WTC11 (cell line): ENCODE measurements at places on chromosomes 12 and 14.

DNA sequence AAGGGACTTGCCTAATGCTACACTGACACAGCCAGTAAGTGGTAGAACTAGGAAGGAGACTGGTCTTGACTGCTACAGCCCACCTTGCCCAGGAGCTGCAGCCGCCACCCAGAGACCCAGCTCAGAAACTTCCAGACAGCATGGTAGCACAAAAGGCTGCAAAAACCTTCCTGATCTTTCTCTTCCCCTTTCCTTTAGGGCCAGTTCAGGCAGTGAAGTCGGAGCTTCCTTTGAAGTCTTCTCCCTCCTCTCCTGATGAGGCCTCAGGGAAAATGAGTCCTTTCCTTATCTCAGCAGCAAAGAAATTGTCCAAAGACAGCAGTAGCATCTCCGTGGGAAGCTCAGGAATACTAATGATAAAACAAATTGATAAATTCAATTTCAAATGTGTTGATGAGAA, 21.0 kb upstream of the CHST11 start:
- no peak for DNase-seq

DNA sequence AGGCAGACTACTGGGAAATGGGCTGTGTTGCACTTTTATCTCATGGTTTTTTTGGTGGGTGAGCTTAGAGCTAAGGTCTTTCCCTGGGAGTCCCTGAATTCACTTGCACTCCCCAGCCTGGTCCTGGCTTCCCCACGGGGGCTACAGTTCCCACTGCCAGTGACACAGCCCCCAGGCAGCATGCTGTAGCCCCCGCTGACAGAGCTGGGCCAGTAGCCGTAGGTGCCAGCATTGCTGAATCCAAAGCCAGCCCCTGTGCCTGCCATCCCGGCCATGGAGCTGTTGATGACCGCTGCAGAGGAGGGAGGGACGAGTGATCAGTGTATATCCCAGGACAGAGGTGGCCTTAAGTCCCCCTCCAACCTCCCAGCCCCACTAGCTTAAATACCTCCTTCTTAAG, 6.9 kb upstream of the KRT72 start:
- DNase-seq: no peak

GRCh38 chr14:39668449-39668848, 236.2 kb upstream of the FBXO33 start:
- DNase-seq: no peak

DNA sequence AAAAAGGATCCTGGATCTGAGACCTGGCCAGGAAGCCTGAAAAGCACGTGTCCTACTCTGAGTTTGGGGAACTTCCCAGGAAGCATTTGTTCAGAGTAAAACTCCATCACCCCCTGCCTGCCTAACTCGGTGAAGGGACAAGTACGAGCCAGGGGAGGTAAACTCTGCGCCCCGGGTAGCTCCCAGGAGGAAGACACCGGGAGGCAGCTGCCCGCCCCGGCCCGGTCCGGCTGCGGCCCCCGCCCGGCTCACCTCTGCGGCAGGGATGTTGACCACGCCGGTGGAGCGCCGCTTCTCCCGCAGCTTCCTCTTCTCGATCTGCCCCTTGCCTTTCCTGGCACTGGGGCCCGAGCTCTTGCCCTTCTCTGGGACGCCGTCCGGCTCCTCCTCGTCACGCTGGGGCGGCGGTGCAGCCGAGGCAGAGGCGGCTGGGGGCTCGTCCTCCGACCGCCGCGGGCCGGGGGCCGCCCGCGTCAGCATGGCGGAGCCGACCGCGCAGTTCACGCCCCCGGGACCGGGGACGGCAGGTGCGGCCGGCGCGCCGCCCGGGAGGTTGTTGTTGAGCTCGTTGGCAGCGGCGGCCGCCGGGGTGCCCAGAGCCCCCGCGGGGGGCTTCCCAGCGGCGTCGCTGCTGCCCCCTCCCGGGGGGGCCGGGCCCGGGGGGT, 1.2 kb downstream of the PAWR start:
- peak; percentile 49 for DNase-seq

DNA sequence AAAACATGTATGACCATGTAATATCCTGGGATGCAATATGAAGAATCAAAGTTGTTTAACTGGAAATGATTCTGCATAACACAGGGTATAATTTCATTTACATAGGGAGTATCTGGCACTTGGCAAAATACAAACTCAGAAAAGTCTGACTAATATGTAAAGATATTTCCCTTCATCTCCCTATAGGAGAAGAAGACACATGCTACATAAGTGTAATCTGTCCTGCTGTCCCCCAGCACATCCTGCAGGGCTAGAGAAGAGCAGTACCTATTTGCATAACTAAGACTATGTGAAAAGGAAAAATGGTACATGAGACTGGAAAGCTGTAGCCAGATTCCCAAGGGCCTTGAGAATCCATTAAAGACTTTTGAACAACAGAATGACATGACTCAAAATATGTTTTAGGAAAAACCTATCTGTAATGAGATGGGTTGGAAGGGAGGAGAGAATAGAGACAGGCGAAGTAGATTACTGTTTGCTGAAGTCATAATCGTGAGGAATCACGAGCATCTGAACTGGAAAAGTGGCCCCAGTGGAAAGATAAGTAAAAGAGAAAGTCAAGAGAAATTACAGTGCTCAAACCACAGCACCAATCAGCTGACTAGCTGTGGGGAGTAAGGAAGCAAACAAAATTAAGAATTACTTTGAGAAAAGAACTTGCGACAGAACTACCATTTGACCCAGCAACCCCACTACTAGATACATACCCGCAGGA, 155.1 kb upstream of the HMGA2 start:
- no peak for DNase-seq

GRCh38 chr12:26276709-26277108, 81.3 kb downstream of the SSPN start:
- no peak for DNase-seq

DNA sequence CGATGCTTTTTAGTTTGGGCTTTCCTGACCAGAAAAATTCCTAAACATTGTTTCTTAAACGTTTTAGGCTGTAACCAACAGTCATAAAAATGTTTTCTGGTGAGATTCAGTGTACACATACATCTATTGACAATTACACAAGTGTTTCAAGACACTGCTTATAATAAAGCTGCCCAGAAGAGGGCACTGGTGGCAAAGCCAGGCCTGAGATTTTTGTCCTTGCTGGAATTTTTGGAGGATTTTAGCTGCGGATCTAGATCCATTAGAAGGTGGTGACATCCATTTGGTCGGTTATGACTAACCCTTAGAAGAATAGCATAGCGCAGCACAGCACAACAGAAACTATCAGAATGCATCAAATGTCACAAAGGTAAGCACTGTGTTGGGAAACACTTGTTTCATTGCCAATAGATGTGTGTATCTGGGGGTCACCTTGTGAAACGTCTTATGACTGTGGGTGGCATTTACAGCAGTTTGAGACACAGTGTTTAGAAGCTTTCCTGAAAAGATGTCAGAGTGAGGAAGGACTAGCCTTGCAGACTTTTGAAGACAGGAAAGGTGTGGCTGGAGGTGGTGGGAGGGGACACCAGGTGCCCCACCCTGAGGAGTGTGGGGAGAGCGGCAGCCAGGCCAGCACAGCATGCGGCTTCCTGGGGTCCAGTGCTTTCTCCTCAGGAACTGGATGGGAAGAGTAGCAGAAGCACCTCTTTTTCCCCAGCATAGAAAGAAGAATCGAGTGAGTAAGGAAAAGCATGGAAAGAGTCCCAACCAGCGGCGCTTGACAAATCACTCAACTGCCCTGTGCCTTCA, 54.7 kb upstream of the FKBP4 start:
- DNase-seq: no peak

GRCh38 chr14:52354242-52354641, 40.1 kb downstream of the PTGER2 start:
- DNase-seq: no peak

- DNase-seq: no peak
These were observed 116.2 kb upstream of the RASSF8 start for GRCh38 chr12:25842254-25842653.

DNA sequence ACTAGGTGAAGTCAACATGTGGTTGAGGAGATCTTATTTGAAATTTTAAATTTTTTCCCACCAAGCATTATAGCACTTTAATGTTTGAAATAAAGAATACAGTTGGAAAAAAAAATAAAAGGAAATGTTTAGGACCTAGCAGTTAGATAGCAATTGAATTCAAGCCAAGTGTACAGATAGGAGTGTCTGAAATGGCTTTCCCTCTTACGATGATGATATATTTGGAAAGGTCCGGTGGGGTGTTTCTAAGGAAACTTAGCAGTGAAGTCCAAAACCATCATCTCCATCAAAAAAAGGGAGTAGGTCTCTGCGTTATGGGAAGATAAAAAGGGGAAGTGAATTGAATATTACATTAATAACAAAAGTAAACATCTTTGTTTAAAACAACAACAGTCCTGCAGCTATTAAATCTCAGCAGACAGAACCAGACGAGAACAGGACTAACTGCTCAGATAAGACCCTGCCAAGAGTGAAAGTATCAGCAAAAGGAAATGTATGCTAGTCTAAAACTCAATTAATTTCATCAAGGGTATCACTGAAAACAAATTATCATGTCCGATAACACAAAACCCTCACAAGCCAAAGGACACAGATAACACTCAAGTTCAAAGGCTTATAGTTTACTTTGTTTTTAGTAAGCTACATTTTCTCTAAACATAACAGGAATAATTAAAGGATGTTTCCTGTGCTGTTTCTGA, 242.0 kb downstream of the BMP4 start:
- no peak for DNase-seq

DNA sequence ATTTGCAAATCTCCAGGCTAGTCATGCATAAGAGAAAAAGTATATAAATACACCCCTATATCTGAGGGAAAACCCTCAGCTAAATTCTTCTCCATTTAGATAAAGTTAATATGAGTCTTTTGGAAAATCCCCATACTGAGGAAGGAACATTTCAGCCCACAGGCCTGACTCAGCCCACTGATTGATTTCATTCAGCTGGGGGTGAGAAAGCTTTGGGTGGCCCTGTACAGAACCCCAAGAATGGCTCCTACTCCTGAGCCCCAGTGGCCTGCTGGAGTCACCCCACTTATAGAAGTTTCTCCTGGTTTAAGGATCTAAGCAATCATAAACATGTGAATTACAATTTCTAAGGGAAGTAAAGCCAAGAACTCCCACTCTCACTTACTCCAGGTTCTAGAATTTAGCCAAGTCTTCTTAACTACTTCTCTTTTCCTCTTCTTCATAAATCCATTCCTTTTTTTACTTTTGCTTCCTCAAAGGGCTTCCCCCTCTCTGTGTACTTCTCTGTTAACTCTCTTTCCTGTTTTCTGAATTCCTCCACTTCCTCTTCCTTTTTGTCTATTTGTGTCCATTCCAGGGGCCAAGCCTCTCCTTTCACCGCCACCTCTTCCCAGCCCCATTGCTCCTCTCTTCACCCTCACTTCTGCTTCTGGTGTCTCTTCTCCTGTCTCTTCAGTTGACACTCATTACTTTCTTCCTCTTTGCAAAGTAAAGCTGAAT, 21.0 kb downstream of the RTN1 start:
- no peak for DNase-seq

GRCh38 chr14:64225151-64225757, 68.9 kb downstream of the ESR2 start:
- DNase-seq: no peak

DNA sequence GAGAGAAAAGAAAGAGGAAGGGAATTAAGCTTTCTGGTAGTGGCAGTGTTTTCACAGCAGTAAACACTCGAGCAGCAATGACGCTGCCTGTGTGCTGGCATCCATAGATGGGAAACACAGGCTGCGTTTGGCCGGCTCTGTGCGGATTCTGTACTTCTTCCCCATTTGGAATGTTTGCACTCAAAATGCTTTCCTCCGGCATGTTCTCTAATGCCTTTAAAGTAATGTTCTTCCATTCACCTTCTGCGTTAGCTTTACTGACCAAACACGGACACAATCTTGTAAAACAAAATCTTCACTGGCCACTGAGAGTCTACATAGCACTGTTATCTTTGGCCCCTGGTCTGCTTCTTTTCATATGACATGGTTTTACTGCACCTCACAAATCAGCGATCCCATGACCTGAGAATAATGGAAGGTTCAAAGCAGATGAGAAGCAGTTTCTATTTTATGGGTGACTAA, 31.4 kb downstream of the DCP1B start:
- no peak for DNase-seq

GRCh38 chr14:87916103-87916885, 76.7 kb downstream of the GALC start:
- DNase-seq: peak; percentile 16

- peak; percentile 60 for DNase-seq
These were observed 51.7 kb upstream of the KICS2 start for GRCh38 chr12:64273527-64274403.

GRCh38 chr14:32263939-32264567, 61.0 kb upstream of the RNU6-8 start:
- no peak for DNase-seq

- no peak for DNase-seq
These were observed 26.9 kb upstream of the ANKLE2 start for GRCh38 chr12:132788375-132789098.

DNA sequence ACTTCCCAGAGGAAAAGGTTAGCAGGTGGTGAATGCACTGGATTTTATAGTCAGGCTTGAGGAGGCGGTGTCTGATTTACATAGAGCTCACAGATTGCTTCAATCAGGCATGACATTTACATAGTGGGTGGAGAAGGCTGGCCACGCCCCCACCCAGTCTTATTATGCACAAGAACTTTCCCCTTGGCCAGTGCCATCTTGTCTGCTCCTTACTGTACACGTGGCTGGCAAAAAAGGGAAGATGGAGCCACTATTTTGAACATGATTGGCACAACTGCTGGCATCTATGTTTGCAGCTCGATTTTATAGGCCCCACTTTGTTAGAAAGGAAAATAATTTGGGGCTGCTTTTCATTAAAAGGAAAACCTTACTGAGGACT, 10.9 kb upstream of the LGMN start:
- peak; percentile 30 for DNase-seq

DNA sequence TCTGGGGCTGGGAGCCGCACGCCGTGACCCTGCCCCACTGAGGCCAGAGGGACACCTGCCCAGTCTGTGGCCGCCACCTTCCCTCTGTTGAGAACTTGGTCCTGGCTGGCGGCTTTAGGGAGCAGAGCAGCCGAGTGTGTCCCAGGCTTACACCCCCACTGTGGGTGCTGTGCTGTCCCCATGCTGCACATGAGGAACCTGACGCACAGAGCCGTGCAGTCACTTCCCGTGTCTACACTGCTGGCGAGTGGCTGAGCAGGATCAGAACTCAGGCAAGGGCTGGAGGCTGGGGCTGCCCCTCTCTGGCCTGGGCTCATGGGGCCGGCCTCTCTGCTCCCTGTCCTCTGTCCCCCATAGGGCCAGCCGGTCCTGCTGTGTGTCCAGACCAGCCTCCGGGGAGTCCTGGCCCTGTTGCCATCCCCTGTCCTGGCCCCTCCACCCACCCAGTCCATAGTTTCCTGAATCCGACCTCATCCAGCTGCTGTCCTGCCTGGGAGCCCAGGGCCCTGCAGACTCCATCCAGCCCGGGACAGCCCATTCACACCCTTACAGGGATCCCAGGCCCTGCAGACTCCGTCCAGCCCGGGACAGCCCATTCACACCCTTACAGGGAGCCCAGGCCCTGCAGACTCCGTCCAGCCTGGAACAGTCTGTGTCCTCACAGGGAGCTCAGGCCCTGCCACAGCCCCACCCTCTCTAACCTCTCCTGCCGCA, 10.3 kb downstream of the FBRSL1 start:
- no peak for DNase-seq

GRCh38 chr14:85583380-85583779, 53.4 kb downstream of the FLRT2 start:
- DNase-seq: no peak
